Esophagus muscularis mucosa (tissue), 4 donors: ENCODE measurements at places on chromosomes 4 and X. TPM values are rescaled to one million over a fixed set of nuclear protein-coding genes. Genes with fewer than 3 reads are reported as not detected.
A peak's percentile ranks its signal among the peaks of the same experiment; 100 is the strongest.

GRPR gene
- total RNA-seq, result 10.8 TPM

HPGDS gene
- 2.1 TPM for total RNA-seq

EGF gene
- 0.75 TPM for total RNA-seq

ERCC6L gene
- total RNA-seq, result not detected

ADH5 gene
- 394 TPM for total RNA-seq

CCNA2 gene
- 0.17 TPM for total RNA-seq

CPZ gene
- 2.7 TPM for total RNA-seq

GABRE gene
- total RNA-seq, result 3.3 TPM

FAM199X gene
- 25.6 TPM for total RNA-seq

ATP1B4 gene
- not detected for total RNA-seq

BMX gene
- 2.0 TPM for total RNA-seq

RRAGB gene
- total RNA-seq, result 19.7 TPM

USP17L10 gene
- total RNA-seq, result not detected

- DNase-seq, result no peak
Observed at GRCh38 chr4:52472444-52472843, 186.7 kb downstream of the USP46 start.

DNA sequence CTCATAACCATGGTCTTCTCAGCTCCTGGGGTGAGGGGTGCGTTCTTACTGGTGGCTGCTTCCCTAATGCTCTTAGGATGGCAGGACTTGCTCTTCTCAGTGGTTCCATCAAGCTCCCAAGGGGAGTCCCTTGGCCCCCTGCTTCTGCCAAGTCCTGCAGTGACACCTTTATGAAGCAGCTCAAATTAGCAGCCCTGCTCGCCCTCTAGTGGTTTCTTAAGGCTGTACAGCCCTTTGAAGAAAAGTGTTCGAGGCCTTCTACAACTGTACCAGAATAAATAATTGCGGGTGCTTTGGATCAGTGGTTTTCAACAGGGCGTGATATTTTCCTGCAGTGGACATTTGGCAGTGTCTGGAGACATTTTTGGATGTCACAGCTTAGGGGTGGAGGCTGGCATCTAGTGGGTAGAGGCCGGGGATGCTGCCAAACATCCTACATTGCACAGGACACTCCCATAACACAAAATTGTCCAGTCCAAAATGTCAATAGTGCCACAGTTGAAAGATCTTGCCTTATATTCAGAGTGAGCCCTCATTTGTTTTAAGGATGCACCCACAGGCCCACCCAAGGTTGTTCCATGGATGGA is 204.7 kb upstream of the S100G start:
- no peak for DNase-seq

GRCh38 chr4:38842994-38843393 is 13.6 kb downstream of the TLR6 start:
- no peak for DNase-seq

- no peak for DNase-seq
Observed at GRCh38 chr4:55256787-55257186, 89.3 kb upstream of the SRD5A3 start.

GRCh38 chr4:48337731-48338130 is 3.6 kb upstream of the SLAIN2 start:
- no peak for DNase-seq

GRCh38 chrX:143853488-143853887 is 30.4 kb upstream of the UBE2NL start:
- no peak for DNase-seq

GRCh38 chr4:7421356-7422150 is 13.2 kb downstream of the PSAPL1 start:
- DNase-seq, result no peak

- no peak for DNase-seq
Observed at GRCh38 chrX:39653691-39654090, 444.1 kb downstream of the BCOR start.

DNA sequence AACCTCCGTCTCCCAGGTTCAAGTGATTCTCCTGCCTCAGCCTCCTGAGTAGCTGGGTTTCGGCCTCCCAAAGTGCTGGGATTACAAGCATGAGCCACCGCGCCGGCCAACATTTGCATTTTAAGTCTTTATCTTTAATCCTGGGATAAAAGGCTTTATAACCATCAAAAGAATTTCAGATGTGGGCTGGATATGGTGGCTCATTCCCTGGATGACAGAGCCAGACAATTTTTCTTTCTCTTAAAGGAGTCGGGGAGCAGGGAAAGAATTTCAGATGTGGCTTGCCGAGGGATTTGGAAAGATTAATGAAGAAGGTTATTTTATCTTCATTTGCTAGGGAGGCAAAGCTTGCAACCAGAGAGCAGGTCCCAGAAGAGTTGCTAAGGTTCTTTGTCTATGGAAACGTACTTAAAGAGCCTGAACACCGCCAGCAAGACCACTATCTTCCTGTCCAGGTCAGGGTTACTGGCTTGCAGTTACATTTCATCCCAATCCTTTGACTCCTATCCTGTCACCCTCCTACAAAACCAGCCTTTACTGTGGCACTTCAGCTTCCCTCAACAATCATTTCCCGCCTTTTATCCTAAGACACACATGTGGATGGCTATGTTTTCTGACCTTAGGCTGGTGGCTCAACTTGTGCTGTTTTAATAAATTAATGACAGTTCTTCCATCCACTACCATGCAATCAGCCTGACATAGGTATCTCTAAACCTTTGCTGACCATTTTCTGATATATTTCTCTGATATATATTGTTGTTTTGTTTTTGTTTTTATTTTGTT is 3.9 kb upstream of the KLHL8 start:
- no peak for DNase-seq

GRCh38 chr4:152564336-152564735 is 28.4 kb upstream of the FBXW7 start:
- no peak for DNase-seq

DNA sequence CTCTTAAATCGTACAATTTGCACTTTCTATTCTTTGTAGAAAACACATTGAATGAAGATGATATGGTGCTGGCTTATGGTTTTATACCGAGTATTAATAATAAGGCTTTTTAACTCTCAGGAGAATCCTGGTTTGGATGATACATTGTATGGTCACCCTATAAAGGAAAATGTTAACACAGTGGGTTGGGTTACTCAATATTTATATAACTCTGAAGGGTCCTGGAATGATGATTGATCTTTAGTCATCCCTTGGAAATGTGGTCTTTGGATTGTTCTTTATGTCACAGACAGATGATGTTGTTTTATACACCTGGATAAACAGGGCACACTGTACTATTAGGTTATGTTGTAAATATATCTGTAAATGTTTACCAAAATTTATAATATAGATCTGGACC is 496.2 kb upstream of the NDST4 start:
- DNase-seq, result no peak

DNA sequence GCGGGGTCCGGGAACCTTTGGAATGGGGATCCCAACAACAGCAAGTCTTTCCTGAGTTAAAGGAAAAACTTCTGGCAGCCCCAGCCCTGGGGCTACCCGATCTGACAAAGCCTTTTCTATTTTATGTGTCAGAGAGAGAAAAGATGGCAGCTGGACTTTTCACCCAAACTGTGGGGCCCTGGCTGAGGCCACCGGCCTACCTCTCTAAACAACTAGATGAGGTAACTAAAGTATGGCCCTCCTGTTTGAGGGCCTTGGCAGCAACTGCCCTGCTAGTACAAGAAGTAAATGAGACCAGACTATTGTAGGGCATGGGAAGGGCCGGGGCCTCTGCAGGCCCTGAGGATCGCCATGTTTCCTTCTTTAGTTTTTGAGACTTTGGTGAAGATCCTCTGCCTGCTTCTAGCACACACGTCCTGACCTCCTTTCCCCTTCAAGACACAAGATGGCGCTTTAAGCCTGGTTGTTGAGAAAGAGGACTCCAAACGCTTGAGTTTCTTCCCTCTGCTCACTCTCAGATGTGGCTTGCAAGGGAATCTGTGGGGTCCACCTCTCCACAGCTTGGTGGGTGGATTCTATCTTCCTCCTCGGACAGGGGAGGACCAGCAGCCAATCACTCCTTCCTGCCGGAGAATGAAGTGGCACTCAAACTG is 18.5 kb upstream of the DRD5 start:
- DNase-seq, result no peak

GRCh38 chrX:150155436-150156035 is 207.6 kb upstream of the MAMLD1 start:
- peak; percentile 10 for DNase-seq

GRCh38 chr4:37994569-37994968 is 34.4 kb downstream of the PTTG2 start:
- DNase-seq, result no peak

- no peak for DNase-seq
Observed at GRCh38 chrX:124475358-124475757, 129.0 kb downstream of the SH2D1A start.

DNA sequence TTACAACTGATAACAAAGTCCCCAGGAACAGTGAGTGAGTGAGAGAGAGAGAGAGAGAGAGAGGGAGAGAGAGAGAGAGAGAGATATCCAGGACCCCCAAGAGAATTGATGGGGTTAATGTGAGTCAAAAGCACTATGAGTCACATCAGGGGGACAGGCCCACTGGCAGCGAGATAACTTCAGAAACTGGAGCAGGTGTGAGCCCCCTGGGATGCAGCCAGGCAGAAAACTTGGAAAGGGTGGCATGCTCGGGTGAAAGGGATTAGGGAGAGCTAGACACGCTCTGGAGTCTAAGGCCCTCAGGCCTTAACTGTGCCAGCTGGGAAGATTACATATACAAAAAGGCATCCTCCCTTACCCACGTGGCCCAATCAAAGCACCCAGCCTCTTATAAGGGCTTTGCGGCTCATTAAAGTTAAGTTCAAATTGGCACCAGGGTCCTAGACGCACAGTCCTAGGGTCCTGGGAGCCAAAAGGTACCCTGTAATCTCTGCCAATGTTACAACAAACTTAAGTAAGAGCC is 841 bp downstream of the ACOT9 start:
- DNase-seq, result no peak

GRCh38 chrX:46319750-46320149 is 225.5 kb downstream of the ZNF674 start:
- no peak for DNase-seq

GRCh38 chrX:24682739-24683432 is 10.8 kb upstream of the POLA1 start:
- DNase-seq, result no peak

- DNase-seq, result no peak
Observed at GRCh38 chr4:171334549-171334948, 478.7 kb upstream of the GALNTL6 start.

DNA sequence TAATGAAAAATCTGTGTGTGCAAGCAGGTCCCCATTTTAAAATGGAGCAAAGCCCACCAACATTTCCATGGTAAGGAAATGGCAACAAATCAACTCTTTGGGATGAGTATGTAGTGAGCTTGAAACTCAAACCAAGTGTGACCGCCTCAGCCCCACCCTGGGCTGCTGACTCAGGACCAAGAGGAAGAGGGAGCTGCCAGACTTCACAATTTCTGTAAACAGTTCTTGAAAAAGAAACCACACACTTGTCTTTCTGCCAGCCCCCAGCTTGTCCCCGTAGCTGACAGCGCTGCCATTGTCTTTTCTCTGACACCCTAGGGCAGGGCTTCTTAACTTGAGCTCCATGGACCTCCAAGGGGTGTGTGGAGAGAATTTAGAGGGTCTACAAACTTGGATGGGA is 10.3 kb downstream of the RTL5 start:
- no peak for DNase-seq

GRCh38 chrX:39734174-39734776 is 363.5 kb downstream of the BCOR start:
- no peak for DNase-seq

GRCh38 chr4:38769441-38769840 is 13.3 kb downstream of the TLR10 start:
- no peak for DNase-seq

DNA sequence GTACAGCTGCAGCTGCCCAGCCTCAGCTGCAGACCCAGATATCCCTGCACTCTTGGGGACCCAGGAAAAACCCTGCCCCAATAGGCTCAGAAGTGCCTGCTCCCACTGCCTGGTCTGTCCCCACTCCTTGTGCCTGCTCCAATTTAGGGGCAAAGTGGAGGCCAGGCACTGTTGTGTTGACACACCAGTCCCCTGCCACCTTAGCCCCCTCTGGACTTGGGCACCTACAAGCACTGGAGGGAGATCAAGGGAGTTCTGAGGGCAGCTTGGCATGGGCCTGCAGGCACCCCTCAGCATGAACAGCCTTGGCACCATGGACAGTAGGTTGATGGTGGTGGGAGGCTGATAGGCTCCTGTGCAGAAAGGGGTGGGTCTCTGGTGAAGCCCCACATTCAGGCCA is 2020.8 kb upstream of the ADGRL3 start:
- DNase-seq, result no peak

DNA sequence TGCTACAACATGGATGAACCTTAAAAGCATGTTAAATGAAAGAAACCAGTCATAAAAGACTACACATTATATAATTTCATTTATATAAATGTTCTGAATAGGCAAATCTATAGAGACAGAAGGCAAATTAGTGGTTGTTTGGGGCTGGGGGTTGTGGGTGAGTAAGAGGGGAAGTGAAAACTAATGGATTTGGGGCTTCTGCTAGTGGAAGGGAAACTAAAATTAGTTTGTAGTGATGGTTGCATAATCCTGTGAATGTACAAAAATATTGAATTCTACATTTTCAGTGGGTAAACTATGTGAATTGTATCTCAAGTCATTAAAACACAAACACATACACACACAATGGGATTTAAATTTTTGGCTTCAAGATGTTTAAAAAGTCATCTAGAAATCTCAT is 25.4 kb upstream of the LIMCH1 start:
- no peak for DNase-seq

DNA sequence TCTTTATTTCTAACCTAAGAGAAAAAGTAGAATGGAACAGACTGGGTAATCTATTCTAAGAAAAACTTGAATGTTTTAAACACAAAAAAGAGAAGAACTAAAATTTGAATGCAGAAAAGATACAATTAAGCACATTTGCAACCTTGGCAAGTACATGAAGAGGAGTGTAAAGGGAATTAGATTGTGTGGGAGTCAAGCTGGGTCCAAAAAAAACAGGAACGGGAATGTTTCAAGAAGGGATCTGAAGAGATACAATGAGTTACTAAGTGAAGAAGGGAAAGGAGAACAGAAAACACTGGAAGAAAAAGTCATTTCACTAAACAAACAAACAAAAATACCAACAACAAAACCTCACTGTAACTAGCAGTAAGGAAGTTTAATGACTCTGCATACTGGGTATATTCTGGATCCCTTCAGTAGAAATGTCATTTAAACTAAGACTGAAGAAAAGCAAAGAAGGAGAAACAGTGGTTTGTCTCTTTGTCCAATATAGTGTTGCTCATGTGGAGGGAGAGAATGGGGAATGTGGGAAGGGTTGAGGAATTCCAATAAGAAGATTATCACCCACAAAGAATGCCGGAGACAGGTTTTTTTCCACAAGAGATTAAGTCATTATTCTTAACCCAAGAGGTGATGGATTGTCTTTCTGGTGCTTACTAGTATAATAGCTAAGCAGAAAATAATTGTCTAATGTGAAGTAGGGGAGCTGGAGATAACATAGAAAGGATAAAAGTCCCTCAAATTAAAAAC is 50.4 kb upstream of the PTPN13 start:
- no peak for DNase-seq
